Activated CD4-positive, CD25-positive, alpha-beta regulatory T cell (primary cell): ENCODE measurements at places on chromosomes 7 and 10.

GRCh38 chr7:111578754-111579153 is 16.5 kb upstream of the IMMP2L start:
- DNase-seq, result no peak

- no peak for DNase-seq
Measured at GRCh38 chr10:760622-761021, 71.2 kb upstream of the DIP2C start.

GRCh38 chr10:59803714-59804113 is 50.5 kb upstream of the MRLN start:
- DNase-seq, result no peak

DNA sequence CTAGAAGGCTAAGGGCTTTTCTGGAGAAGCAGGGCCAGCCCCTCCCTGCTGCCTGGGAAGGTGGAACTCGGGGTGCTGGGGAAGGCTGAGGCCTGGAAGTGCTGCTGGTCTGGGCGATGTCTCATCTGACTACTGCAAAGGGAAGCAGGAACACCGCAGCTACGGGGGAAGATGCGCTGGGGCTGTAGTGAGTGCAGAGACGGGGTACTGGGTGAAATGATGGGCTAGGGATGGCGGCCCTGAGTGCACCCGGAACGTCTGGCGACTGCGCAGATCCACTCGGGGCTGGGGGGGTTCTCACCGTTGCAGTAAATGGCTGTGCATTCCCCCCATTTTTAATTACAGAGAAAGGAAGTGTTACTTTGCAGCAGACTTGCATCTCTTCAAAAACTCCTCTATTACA is 195.4 kb upstream of the ADARB2 start:
- DNase-seq, result no peak

DNA sequence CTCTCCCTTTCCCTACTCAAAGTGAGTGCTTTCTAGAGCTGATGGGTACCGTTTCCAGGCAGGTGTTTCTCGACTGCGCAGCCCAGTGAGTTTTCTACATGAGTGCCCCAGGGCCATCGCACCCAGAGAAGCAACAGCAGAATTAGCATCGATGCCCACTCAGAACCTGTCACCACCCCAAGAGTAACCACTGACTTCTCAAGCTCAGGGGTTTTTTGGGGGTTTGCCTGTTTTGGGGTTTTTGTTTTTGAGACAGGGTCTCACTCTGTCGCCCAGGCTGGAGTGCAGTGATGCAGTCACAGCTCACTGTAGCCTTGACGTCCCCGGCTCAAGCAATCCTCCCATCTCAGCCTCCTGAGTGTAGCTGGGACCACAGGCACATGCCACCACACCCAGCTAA is 25.7 kb downstream of the SNX8 start:
- no peak for DNase-seq

DNA sequence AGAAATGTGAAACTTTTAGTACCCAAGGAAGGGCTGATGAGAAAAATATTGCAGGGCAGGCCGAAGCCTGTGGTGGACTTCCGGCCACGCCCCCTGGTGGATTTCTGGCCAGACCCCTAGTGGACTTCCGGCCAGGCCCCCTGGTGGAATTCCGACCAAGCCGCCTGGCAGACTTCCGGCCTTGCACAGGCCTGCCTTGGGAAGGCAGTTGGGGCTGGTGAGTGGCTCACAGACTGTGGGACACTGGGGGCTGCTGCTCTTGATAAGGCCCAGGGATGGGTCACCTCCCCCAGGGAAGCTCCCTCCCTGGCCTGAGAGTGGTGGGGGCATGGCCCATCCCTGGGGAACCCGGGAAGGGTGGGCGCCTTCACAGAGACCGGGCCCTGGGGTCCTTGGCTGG is 116.4 kb upstream of the MKI67 start:
- no peak for DNase-seq

DNA sequence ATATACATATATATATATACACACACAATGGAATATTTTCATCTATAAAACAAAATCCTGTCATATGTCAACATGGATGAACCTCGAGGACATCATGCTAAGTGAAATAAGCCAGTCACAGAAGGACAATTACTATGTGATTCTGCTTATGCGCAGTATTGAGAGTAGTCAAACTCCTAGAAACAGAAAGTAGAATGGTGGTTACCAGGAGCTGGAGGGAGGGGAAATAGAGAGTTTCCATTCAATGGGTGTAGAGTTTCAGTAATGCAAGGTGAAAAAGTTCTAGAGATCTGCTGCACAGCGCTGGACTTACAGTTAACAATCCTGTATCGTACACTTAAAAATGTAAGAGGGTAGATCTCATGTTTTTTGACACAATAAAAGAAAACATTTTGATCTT is 181.9 kb downstream of the CDCA7L start:
- no peak for DNase-seq

DNA sequence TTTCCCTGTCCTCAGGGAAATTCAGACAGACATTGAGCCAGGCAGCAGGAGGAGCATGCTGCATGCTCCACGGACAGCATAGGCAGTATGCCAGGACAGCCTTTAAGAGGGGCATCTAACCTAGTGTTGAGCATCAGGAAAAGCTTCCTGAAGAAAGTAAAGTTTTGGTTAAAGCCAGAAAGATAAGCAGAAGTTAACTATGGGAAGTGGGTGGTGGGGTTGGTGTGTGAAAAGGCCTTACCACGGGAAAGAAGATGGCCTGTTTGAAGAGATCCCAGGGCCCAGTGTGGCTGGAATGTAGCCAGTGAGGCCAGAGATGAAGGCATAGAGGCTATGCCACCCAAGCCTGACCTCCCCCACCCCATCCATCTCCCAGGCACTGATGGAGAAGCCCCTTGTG is 102.4 kb upstream of the PLXNA4 start:
- DNase-seq, result no peak

DNA sequence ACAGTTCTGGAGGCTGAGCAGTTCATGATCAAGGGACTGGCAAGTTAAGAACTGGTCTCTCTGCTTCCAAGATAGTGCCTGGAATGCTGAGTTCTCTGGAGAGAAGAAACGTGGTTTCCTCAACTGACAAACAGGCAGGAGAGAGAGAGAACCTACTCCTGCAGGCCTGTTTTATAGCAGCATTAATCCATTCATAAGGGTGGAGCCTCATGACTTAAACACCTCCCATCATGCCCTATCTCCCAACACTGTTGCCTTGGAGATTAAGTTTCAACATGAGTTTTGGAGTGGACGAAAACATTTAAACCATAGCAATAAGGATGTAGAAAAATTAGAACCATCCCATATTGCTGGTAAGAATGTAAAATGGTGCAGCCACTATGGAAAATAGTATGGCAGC is 32.3 kb upstream of the IMMP2L start:
- no peak for DNase-seq

GRCh38 chr10:93751832-93752231 is 5.9 kb upstream of the LGI1 start:
- DNase-seq, result no peak
